Activated CD8-positive, alpha-beta T cell treated with anti-CD3 and anti-CD28 coated beads for 36 hours (primary cell): ENCODE measurements at places on chromosomes 4 and X.

DNA sequence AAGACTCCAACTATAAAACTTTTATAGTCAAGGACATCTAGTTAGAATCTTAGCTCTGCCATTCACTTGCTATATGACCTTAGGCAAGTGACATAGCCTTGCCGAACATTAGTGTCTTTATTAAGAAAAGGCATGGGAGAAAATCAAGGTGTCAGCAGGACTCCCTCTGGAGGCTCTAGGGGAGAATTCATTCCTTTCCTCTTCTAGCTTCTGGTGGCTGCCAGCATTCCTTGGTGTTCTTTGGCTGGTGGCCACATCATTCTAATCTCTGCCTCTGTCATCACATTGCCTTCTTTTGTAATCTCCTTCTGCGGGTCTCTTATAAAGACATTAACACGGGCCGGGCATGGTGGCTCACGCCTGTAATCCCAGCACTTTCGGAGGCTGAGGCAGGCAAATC, 99.8 kb downstream of the PPP1R2C start:
- H3K36me3 ChIP-seq = no peaks in the 10 kb centered on the region
- DNase-seq = no peak
- H3K4me3 ChIP-seq = no peak overlapping the region
- no peak overlapping the region for H3K27ac ChIP-seq
- no peaks in the 10 kb centered on the region for H3K4me1 ChIP-seq

DNA sequence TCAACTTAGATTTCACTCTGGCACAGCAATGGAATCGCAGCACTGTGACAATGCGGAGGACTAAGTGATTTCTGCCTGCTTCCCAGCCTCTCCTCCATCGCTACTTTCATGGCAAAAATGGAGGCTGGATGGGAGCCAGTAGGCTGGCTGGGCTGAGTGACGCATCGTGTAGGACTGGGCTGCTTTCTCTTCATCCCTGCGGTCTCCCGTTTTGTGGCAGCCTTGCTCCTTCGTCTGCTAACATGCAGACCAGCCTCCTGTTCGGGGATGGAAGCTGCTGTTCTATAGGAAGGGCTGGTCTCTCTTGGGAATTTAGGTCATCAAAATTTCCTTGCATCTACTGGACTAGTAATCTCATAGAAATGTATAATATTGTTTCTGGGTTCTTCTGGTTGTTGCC, 15.8 kb upstream of the RGS12 start:
- H3K4me3 ChIP-seq = no peak overlapping the region
- H3K27ac ChIP-seq = no peak overlapping the region
- H3K27me3 ChIP-seq = no peaks in the 10 kb centered on the region
- DNase-seq = no peak
- H3K4me1 ChIP-seq = peaks cover 2% of the 10 kb centered on the region

DNA sequence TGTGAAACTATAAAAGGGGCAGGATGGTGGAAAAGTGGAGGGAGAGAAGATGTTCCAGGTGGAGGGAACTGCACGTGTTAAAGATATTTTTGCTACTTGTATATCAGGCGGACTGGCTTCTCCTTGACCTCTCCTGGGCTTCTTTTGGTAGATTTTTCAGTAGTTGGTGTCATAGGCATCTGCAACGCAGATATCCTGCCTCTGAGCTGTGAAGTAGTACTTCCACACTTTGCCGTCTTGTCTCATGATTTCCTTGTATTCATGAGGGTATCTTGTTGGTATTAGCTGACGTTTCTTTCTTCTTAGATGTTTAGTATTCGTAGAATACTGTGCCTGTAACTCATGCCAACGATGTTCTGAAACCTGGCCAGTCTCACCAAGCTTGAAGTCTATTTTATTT, 81.0 kb downstream of the WWC2 start:
- no peaks in the 10 kb centered on the region for H3K36me3 ChIP-seq
- H3K27me3 ChIP-seq = peaks cover 22% of the 10 kb centered on the region
- H3K4me3 ChIP-seq = no peak overlapping the region
- DNase-seq = no peak
- peaks cover 3% of the 10 kb centered on the region for H3K4me1 ChIP-seq

- H3K4me1 ChIP-seq = no peaks in the 10 kb centered on the region
- H3K4me3 ChIP-seq = no peak overlapping the region
- peaks cover 4% of the 10 kb centered on the region for H3K36me3 ChIP-seq
These were observed 64.5 kb downstream of the PDE5A start for GRCh38 chr4:119564106-119564505.

DNA sequence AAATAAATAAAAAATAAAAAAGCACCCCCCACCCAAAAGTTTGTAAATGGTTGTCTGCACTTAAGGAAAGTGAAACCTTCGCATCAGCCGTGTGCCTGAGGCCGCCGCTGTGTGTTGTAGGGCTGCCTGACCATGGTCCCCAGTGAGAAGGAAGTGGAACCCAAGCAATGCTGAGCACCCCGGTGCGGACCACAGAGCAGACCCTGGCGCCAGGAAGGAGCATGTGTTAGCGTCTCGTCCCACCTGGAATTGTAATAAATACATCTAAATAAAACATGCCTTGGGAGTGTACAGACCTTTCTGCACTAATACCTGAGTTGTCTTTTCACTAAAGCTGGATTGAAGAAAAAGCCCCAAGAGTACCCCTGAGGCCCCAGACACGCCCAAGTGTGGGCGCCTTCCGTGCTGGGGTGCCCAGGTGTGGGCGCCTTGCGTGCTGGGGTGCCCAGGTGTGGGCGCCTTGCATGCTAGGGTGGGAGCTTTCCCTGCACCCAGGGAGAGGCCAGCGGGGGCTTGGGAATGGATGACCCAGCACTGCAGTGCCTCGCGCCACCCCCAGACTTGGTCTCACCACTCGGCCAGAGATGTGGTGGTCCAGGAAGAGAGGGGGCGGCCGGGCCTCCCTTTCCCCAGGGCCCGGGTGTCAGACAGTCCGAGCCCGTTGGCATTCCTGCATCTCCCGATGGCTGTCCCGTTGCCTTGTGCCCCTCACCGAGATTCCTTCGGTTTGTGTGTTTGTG, 33.7 kb downstream of the HTT-AS start:
- H3K36me3 ChIP-seq = peaks cover 3% of the 10 kb centered on the region
- no peak for DNase-seq
- H3K4me3 ChIP-seq = peak overlapping the region; percentile 81
- peaks cover 12% of the 10 kb centered on the region for H3K27me3 ChIP-seq

GRCh38 chrX:49995107-49995731, 72.8 kb downstream of the CLCN5 start:
- H3K4me1 ChIP-seq = no peaks in the 10 kb centered on the region
- DNase-seq = no peak
- H3K27me3 ChIP-seq = no peaks in the 10 kb centered on the region
- no peak overlapping the region for H3K4me3 ChIP-seq

DNA sequence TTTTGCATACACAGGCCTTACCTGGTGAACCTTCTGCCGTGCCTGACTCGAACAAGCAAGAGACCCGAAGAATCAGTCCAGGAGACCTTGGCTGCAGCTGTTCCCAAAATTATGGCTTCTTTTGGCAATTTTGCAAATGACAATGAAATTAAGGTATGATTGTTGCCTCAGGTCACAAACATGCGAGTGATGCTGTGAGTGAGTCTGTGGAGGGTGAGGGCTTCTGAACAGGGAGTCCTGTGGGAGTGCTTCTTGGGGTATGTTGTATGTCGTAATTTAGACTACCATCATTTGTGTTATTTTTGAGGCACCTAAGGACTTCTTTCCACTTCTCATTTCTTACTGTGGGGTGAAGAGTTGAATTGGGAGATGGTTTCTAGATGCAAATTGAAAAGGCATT, 32.8 kb downstream of the HTT start:
- no peak for DNase-seq
- H3K27ac ChIP-seq = no peak overlapping the region
- H3K4me1 ChIP-seq = peaks cover 18% of the 10 kb centered on the region
- peaks cover 23% of the 10 kb centered on the region for H3K36me3 ChIP-seq

DNA sequence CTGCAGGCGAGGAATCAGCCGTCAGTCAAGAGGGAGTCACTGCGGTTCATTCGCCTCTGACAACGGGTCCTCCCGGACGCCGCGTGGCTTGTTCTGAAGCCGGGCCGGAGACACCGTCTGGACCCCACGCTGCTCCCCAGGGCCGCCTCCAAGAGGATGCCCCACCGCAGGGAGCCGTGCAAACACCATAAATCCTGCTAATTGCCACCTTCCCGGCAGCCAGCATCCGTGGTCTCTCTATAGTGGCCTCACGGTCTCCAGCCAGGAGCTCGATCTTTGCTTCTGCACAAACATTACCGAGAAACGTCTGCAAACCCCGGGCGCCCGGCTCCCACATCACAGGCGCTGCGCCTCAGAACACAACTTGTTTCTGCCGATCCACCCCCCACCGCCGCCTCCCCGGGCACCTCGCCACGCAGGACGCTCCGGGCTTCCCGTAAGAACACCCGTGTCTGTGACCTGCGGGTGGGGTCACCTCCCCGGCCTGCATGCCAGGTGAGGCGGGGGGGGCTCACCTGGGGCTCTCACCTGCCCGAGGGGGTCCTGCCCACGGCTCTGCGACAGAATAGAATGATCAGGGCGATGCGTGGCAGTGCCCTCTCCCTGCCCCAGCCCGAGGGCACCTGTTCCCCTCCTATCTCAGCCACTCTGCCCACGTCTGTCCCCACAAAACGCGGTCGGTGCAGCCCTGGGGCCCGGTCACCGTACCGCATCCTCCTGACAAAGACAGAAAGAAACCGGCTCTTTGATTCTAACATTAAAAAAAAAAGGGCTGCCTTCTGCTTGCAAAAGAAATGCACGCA, 32.4 kb upstream of the PPP2R3B start:
- H3K4me1 ChIP-seq = no peaks in the 10 kb centered on the region
- H3K27ac ChIP-seq = no peak overlapping the region
- H3K27me3 ChIP-seq = peaks cover 3% of the 10 kb centered on the region
- no peak for DNase-seq
- H3K36me3 ChIP-seq = no peaks in the 10 kb centered on the region

DNA sequence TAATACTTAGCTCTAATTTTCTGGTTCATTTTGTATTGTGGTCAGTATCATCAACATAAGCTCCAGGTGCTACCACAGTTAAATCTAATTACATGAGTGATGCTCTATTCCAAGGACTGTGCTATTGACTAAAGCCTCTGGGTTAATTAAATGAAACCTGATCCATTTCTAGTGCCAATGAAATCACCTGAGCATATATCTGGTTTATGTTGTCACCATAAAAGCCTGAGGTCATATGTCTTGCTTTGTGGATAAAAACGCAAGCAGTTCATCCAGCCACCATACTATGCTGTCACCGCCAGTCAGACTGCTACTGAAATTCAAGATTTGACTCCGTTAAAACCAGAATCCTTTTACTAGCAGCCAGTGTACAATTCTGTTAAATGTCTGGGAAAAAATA, 64.2 kb upstream of the ZNF518B start:
- H3K36me3 ChIP-seq = no peaks in the 10 kb centered on the region
- H3K4me3 ChIP-seq = no peak overlapping the region
- H3K27me3 ChIP-seq = no peaks in the 10 kb centered on the region
- no peak overlapping the region for H3K27ac ChIP-seq

DNA sequence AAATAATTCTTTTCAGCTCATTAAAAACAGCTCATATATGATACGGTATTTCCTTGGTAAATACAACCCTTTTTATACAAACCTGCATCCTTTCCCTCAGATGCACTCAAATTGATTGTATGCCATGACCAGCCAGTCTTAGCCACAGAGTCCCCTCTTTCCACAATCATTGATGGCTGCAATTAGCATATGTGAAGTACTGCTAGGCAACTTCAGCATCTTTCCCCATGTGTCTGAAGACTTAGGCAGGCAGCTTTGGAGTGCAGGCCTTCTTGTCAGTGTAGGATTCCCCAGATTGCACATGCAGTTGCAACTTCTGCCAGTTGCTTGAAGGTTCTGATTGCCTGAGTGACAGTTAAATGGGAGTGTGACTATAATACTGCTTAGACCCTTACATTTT, 15.6 kb upstream of the MBNL3 start:
- no peak overlapping the region for H3K27ac ChIP-seq
- no peak overlapping the region for H3K4me3 ChIP-seq
- no peak for DNase-seq

- H3K27me3 ChIP-seq = peaks cover 3% of the 10 kb centered on the region
- no peaks in the 10 kb centered on the region for H3K36me3 ChIP-seq
- H3K4me1 ChIP-seq = peaks cover 25% of the 10 kb centered on the region
- no peak for DNase-seq
These were observed 10.1 kb upstream of the BMP2K start for GRCh38 chr4:78766026-78766425.

DNA sequence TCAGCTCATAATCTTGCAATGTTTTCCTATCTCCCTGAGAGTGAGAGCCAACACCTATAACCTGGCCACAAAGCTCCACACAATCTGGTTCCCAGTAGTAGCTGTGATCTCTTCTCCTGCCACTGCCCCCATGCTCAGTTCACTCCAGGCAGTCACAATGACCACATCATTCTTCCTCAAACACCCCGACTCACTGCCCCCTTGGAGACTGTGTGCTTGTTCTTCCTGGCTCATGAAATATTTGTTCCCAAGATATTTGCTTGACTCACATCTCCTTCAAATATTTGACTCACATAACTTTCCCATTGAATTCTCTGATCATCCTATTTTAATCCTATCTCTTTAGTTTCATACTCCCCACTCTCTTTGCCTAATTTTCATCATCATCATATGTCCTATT, 173.7 kb downstream of the AREG start:
- H3K27ac ChIP-seq = no peak overlapping the region
- peaks cover 1% of the 10 kb centered on the region for H3K27me3 ChIP-seq
- no peaks in the 10 kb centered on the region for H3K4me1 ChIP-seq
- no peak overlapping the region for H3K4me3 ChIP-seq
- H3K36me3 ChIP-seq = no peaks in the 10 kb centered on the region
- DNase-seq = no peak

GRCh38 chr4:42478509-42478908, 81.2 kb downstream of the SHISA3 start:
- peaks cover 2% of the 10 kb centered on the region for H3K4me1 ChIP-seq
- no peak overlapping the region for H3K4me3 ChIP-seq
- H3K36me3 ChIP-seq = peaks cover 12% of the 10 kb centered on the region

GRCh38 chrX:137352101-137352660, 213.7 kb upstream of the ZIC3 start:
- no peak overlapping the region for H3K4me3 ChIP-seq
- no peak for DNase-seq
- no peaks in the 10 kb centered on the region for H3K27me3 ChIP-seq
- H3K36me3 ChIP-seq = no peaks in the 10 kb centered on the region
- peaks cover 4% of the 10 kb centered on the region for H3K4me1 ChIP-seq

DNA sequence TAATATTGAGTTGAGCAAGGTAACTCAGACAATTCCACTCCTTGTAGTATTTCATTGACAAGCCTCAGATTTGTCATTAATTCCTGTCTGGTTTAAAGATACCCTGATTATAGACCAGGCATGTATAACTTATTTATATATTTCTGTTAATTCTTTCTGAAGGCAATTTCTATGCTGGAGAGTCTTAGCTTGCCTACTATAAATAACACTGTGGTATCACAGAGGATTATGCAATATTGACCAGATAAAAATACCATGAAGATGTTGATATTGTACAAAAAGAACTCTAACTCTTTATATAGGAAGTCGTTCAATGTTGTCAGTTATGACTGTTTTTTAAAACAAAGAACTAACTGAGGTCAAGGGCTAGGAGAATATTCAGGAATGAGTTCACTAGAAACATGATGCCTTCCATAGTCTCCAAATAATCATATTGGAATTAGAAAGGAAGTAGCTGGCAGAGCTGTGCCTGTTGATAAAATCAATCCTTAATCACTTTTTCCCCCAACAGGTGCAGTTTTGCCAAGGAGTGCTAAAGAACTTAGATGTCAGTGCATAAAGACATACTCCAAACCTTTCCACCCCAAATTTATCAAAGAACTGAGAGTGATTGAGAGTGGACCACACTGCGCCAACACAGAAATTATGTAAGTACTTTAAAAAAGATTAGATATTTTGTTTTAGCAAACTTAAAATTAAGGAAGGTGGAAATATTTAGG, 821 bp downstream of the CXCL8 start:
- H3K4me1 ChIP-seq = peaks cover 2% of the 10 kb centered on the region
- H3K36me3 ChIP-seq = no peaks in the 10 kb centered on the region
- H3K27ac ChIP-seq = no peak overlapping the region
- no peaks in the 10 kb centered on the region for H3K27me3 ChIP-seq
- DNase-seq = no peak
- H3K4me3 ChIP-seq = no peak overlapping the region
